ENCODE measurements at places on chromosomes 7 and 10.

GRCh38 chr7:105098863-105099515 lies 85.0 kb downstream of the KMT2E start:
- DNase-seq: no peak

DNA sequence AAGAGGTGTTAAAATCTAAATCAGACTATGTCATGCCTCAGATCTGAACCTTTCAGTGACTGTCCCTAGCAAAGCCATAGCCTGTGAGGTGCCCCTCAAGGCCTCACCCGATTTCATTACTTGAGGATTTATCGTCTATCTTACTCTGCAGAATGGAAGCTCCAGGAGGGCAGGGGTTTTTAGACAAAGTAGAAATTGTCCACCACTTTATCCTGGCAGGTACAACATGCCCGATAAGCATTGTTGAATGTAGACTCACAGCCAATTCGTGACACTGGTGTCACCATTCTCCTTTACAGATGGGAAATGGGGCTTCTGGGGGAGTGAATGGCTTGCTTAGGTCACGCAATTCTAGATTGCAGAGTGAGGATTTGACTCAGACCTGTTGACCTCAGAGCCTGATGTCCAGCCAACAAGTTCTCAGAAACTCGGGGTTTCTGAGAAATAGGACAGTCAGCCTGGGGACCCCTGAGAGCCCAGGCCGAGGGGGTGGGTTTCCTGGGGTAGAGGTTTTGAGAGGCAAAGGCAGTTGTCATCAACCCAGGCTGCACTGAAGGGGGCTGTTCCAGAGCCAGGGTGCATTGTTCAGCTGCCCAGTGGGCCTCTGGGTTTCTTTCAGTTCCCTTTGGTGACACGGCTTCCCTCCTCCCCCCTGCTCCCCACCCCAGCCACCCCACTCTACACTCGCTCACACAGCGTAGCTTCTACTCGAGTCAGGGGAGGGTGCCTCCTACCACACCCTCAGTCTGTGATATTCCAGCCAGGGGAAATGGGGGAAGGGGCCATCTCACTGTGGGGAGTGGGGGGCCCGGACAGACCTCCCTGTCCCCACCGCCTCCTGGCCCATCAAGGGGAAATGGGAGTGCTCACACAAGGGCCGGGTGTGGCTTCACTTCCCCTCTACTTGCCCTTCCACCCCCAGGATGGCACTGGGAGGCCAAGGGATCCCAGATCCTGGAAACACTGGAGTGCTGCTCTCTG lies 3.1 kb upstream of the IRF5 start:
- peak; percentile 38 for DNase-seq

DNA sequence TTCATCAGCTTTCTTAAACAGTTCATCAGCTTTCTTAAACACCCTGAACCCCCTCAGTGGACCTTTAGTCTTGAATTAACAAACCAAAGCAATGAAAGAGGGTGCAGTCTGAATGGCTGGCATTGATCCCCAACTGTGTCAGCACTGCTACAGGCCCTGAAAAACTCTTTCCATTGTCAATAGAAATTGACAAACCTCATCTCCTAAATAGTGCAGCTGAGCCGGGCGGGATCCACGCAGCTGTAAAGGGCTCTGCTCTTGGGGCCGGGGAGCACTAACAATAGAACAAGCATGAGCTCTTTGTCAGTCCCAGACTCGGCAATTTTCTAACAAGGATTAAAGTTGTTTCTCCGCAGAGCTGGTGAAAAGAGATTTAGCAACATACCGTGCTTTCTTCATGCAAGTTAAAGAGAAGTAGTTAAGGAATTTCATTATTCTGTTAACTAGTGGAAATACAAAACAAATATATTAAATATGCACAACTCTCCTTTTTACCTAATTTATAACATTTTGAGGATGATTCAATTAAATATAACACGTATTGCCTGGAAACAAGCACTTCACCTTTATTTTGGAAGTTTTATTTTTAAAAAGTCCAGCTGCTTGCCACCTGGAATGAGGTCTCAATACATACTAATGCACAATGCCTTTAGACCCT lies 24.7 kb upstream of the FEZF1 start:
- no peak for DNase-seq

DNA sequence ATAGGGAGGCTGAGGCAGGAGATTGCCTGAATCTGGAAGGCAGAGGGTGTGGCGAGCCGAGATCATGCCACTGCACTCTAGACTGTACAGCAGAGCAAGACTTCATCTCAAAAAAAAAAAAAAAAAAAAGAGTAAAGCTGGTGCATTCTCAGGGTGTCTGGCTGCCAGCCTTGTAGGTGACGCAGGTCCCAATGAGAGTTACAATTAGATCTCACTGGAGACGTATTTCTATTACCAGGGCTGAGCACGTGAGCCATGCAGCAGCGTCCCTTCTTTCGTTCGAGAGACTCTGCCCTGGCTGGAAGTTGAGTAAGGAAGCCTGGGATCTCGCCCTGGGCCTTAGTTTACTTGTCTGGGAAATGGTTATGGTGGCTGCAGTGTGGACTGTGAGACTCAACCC lies 22.4 kb upstream of the ZMIZ1 start:
- DNase-seq: no peak

GRCh38 chr10:101893510-101894120 lies 50.0 kb upstream of the KCNIP2 start:
- no peak for DNase-seq

DNA sequence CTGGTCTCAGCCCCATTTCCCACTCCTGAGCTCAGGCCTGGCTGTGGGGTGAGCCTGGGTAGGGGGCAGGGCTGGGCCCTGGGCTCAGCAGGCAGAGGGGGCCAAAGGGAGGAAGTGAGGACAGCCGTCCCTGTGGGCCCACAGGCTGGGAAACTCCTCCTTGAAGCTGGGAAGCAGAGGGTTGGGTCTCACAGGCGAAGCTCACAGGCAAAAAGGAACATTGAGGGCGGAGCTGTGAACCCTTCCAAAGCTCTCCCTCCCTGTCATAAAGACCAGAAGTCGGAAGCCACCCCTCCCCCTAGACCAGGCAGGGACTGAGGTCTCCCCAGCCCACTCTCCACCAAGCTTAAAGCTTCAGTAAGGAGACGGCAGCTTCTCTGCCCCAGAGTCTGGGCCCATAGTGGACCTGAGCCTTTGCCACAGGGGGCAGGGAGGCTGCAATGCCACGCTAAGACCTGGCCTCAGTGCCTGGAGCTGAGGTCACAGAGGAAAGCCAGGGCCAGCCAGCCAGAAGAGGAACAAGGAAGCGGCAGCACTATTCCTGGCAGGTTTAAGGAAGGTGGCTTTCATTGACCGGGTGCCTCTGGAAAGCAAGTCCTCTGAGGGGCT lies 1.0 kb upstream of the KCP start:
- no peak for DNase-seq

DNA sequence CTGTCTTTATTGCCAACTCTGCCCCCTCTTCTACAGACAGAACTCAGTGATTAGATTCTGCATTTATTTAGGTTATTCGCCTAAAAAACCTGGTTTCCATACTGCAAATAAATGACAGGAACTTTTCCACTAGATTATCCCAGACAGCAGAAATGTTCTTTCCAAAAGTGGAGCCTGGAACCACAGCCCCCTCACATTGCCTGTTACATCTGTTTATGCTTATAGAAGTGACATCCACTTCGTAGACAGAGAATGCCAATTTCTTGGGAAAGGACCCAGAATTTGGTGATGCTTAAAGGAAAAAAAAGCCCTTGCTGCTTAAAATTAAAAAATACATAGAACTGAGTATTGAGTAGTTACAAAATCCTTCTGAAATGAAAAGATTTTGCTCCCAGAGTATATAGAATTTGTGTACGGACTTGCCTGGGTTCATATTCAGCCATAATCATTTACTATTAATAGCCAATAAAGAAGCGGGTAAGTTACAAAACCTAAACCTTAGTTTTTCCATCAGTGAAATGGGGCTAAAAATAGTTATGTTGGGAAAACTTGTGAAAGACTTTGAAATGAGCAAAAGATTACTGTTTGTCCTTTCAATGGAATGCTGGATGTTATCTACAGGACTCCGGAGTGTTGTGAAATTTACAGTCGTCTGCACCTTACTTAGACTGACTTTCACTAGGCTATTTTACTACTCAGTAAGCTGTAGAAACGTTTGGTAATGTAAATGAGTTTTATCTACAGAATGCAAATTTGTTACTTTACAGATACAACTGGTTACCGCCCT lies 1.1 kb upstream of the PPP1R9A start:
- no peak for DNase-seq

DNA sequence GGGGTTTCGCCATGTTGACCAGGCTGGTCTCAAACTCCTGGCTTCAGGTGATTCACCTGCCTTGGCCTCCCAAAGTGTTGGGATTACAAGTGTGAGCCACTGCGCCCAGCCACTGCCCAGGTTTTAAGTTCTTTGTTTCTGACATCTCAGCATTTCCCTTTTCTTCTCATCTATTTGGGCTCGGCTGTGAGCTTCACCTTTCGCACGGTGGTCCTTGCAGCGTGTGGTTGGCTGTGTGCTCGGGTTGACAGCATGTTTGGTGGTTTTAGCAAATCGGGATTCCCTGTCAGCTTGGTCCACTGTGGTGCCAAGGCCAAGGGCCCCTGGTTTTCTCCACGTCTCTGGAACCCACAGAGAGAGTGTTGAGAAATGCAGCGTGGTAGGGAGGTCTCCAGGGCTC lies 138.8 kb downstream of the DNAJB6 start:
- DNase-seq: no peak

GRCh38 chr10:74816824-74817498 lies 9.4 kb upstream of the KAT6B start:
- DNase-seq: no peak

- no peak for DNase-seq
These were observed 198.6 kb upstream of the BMPER start for GRCh38 chr7:33706771-33707200.

DNA sequence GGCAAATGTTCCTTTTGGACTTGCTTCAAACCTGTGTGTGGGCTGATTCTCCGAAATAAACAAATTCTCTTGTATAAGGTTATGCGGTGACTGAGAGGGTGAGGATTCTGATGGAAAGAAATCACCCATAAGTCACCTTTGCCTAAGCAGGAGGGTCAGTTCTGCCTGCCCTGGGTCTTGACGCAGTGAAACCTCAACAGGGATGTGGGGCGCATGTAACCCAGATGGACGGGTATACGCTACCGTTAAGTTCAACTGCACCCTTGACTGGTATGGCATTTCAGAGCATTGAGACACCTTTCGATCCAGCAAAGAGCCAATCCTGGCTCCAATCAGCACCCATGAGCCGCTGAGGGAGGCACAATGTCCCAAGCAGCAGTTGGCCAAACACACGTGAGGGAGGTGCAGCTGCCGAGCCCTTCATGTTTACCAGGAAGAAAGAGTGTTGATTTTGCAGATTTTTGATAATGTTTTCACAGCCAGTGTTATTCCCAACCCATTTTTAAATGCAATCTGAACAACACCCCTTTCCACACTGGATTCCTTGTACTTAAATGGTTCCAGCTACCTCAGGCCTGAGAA lies 48.1 kb downstream of the SORBS1 start:
- no peak for DNase-seq

Measured in globus pallidus (tissue), 1 donor.